ENCODE measurements at places on chromosomes 1 and 21.

DNA sequence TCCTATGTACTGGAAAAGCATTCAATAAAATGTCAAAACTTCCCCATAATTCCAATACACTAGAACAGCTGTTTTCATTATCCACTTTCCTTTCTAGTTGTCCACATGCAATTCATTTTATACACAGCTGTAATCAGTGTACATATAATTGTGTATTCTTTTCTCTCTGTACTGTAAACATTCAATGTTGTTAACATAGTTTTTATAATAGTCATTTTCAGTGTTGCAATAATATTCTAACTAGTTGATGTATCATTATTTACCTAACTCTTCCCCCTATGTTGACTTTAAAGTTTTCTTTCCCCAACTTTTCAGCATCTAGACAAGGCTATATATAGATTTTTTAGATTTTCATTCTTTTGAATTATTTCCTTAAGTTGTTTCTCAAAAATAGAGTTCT lies 44.4 kb downstream of the DIPK1A start:
- no peak overlapping the region for H3K4me3 ChIP-seq
- H3K36me3 ChIP-seq, result no peaks in the 10 kb centered on the region
- no peaks in the 10 kb centered on the region for H3K27me3 ChIP-seq
- H3K4me1 ChIP-seq, result no peaks in the 10 kb centered on the region
- no peak for DNase-seq

DNA sequence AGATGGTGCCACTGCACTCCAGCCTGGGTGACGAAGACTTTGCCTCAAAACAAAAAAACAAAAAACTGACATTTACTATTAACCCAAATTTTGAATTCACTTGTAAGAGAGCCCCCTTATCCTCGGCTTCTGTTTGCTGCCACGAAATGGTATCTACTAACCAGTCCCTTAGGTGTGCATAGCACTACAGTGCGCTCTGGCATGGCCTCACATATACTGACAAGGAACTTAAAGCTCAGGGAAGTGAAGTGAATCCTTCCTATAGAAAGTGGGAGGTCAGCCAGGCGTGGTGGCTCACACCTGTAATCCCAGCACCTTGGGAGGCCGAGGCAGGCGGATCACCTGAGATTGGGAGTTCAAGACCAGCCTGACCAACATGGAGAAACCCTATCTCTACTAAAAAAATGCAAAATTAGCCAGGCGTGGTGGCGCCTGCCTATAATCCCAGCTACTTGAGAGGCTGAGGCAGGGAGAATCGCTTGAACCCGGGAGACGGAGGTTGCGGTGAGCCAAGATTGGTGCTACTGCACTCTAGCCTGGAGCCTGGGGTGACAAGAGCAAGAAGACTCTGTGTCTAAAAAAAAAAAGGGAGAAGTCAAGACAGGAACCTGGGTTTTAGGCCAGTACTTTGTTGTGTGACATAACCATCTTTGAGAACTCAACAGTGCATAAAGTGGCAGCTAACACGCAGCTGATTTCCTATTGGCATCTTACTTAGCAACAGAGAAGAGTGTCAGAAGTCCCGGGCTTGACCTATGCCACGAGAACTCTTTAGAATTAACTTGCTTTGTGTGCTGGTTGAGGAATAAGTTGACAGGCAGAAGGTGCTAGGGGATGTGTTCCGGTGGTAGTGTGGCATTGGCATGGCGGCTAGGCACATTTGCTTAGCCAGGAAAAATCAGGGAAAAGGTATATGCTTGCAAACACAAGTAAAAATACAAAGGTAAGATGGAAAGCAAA lies 16.8 kb downstream of the ERRFI1 start:
- H3K36me3 ChIP-seq, result peaks cover 39% of the 10 kb centered on the region
- DNase-seq, result no peak
- peak overlapping the region; percentile 31 for H3K27ac ChIP-seq
- H3K4me3 ChIP-seq, result no peak overlapping the region

DNA sequence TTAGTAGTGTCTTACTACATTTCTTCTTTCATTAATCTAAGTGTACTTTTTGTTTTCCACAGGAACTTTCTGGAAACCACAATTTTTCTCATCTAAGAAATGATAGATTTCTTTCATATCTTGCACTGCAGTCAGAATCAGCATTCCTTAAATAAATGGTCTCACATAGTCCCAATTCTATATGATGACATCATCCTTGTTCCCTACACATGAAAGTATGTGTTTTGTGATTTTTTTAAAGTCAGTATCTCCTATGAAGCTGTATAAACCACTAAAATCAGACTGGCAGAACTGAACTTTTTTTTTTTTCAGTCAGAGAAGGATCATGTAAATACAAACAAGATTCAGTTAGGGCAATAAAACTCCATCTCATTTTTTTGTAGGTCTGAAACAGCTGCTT lies 742.6 kb upstream of the CXADR start:
- H3K27ac ChIP-seq, result no peak overlapping the region
- no peaks in the 10 kb centered on the region for H3K27me3 ChIP-seq
- H3K36me3 ChIP-seq, result no peaks in the 10 kb centered on the region
- no peak overlapping the region for H3K4me3 ChIP-seq
- no peaks in the 10 kb centered on the region for H3K4me1 ChIP-seq

DNA sequence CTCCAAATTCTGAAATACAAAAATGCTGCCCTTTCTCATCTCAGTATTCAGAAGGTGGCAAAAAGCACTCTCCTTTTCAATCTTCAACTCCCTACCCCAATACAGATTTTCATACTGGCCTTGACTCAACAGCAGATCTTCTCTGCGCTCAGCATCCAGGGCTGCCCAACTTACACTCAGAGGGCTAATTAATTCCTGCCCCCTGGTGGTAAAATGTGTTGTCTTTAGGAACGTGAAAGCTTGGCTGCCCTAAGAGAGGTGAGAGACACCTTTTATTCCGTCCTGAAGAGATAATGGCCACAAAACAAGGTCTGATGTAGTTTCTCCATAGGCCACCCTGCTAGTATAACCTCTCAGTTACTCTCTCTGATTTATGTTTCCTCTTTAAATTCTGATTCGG lies 25.0 kb downstream of the KRTAP24-1 start:
- H3K27me3 ChIP-seq, result no peaks in the 10 kb centered on the region
- no peak for DNase-seq
- H3K27ac ChIP-seq, result no peak overlapping the region
- H3K4me3 ChIP-seq, result no peak overlapping the region
- no peaks in the 10 kb centered on the region for H3K36me3 ChIP-seq

GRCh38 chr1:21874778-21875547 lies 62.1 kb downstream of the HSPG2 start:
- no peaks in the 10 kb centered on the region for H3K27me3 ChIP-seq
- H3K4me1 ChIP-seq, result peaks cover 15% of the 10 kb centered on the region
- no peak for DNase-seq
- no peak overlapping the region for H3K4me3 ChIP-seq

DNA sequence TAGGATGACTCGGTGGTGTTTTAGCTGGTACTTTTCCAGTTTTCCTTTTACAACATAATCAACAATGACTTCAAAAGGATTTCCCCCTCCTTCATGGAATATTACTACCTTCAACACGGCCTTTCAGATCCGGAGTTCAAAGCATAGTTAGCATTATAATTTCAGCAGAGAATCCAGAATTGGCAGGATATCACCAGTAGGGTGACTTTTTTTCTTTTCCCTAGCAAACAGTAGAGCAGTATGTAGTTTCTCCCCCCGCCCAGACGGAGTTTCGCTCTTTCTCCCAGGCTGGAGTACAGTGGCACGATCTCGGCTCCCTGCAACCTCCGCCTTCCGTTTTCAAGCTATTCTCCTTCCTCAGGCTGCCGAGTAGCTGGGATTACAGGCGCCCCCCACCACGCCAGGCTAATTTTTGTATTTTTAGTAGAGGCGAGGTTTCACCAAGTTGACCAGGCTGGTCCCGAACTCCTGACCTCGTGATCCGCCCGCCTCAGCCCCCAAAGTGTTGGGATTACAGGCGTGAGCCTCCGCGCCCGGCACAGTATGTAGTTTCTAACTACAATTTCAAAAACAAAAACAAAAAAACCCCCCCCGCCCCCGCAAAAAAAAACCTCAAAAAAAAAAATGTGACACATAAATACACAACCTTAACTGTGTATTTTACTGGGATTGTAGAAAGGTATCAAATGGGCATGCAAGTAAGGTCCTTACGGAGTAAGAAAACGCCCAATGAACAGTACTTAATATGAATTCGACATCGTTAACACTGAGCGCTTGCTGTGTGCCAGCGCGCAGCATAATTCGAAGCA lies 1.5 kb upstream of the COX20 start:
- peak; percentile 80 for DNase-seq
- H3K4me1 ChIP-seq, result peaks cover 19% of the 10 kb centered on the region
- peak overlapping the region; percentile 89 for H3K27ac ChIP-seq
- peak overlapping the region; percentile 88 for H3K4me3 ChIP-seq
- no peaks in the 10 kb centered on the region for H3K36me3 ChIP-seq

GRCh38 chr1:10932088-10932487 lies 80.4 kb upstream of the TARDBP start:
- H3K4me1 ChIP-seq, result no peaks in the 10 kb centered on the region
- no peak for DNase-seq
- no peak overlapping the region for H3K27ac ChIP-seq
- no peaks in the 10 kb centered on the region for H3K36me3 ChIP-seq

DNA sequence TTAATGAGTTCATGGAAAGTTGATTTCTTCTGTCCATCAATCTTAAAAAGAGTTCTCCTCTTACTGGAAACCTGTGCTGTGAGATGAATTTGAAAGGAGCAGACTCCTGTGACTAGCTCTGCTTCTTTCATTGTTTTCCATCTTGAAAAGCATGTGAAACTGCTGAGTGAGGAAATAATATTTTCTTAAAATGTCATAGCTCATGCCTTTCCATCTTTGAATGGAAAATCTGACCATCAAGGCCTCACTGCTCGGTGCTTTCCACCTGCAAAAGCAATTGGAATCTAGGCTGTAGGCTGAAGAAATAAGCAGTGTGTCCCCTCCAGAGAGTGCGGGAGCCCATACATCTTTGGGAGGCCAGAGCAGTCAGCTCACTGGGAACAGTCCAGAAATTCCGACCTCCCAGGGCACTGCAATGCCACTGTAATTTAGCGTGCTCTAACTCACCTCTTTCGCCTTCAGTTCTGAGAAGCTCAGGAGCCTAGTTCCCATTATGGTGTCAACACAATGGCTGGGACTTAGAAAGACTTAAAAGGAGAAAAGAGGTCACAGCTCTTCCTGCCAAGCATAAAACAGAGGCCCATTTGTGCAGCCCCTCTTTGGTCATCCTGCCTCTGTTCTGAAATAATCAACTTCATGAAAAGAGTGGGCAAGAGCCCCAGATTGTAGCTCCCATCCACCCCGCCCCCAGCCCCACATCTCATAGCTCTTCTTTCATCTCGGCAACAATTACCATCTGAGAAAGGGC lies 50.4 kb upstream of the F3 start:
- no peak overlapping the region for H3K27ac ChIP-seq
- no peak for DNase-seq
- no peaks in the 10 kb centered on the region for H3K36me3 ChIP-seq
- H3K4me3 ChIP-seq, result no peak overlapping the region
- no peaks in the 10 kb centered on the region for H3K4me1 ChIP-seq

DNA sequence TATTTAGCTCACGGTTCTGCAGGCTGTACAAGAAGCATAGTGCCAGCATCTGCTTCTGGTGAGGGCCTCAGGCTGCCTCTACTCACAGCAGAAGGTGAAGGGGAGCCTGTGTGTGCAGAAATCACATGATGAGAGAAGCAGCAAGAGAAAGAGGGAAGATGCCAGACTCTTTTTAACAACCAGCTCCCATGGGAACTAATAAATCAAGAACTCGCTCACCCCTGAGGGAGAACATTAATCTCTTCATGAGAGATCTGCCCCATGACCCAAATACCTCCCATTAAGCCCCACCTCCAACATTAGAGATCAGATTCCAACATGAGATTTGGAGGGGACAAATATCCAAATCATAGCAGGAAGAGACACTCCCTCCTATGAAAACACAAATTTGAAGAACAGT lies 74.1 kb downstream of the OLFML2B start:
- no peak overlapping the region for H3K4me3 ChIP-seq
- no peak for DNase-seq
- H3K4me1 ChIP-seq, result no peaks in the 10 kb centered on the region
- H3K27me3 ChIP-seq, result no peaks in the 10 kb centered on the region
- no peak overlapping the region for H3K27ac ChIP-seq

- H3K36me3 ChIP-seq, result no peaks in the 10 kb centered on the region
- H3K4me1 ChIP-seq, result no peaks in the 10 kb centered on the region
- H3K27me3 ChIP-seq, result no peaks in the 10 kb centered on the region
Measured at GRCh38 chr1:87941337-87941946, 612.8 kb downstream of the LMO4 start.

GRCh38 chr1:5585256-5585655 lies 407.0 kb downstream of the NPHP4 start:
- H3K36me3 ChIP-seq, result no peaks in the 10 kb centered on the region
- H3K27ac ChIP-seq, result no peak overlapping the region
- no peak overlapping the region for H3K4me3 ChIP-seq
- no peak for DNase-seq
- H3K4me1 ChIP-seq, result no peaks in the 10 kb centered on the region

DNA sequence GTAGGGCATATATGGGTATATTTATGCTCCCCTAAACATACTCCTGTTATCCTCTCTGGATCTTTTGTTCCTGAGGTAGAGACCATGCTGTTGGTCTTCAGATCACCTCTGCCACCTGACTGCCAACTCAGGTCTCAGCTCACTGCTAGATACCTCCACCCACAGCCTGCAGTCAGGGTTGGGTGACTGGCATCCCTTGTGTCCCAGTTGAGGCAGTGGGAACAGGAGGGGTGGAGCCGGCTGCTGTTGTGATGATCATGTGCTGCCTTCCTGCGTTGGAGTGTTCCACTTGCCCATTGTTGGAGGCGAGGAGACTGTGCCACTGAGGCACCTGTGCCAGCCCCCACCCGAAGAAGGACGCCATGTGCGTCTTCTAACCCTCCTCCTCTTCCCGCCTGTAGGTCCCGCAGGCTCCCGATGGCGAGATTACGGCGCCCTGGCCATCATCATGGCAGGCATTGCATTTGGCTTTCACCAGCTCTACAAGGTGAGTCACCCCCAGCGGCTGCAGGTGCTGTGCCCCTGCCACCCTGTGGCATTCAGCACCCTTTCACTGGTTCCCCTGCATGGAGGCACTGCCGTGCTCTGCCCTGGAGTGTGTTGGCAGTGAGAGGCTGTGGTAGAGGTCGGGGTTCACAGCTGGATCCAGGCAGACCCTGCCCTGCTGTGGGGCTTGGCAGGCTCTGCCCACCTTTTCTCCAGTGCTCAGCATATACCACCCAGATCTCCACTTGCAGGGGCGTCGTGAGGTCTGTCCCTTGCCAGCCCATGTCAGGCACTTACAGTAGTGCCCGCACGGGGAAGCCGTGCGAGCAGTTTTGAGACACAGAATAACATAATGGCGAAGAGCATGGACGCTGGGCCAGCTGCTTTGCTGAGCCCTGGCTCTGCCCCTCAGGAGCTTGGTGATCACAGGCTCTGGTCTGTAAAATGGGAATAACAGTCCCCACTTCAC lies 143.5 kb downstream of the PEX14 start:
- H3K36me3 ChIP-seq, result no peaks in the 10 kb centered on the region
- no peaks in the 10 kb centered on the region for H3K27me3 ChIP-seq
- H3K27ac ChIP-seq, result no peak overlapping the region

- no peak overlapping the region for H3K27ac ChIP-seq
- H3K4me1 ChIP-seq, result no peaks in the 10 kb centered on the region
- no peak for DNase-seq
- no peak overlapping the region for H3K4me3 ChIP-seq
- no peaks in the 10 kb centered on the region for H3K36me3 ChIP-seq
- no peaks in the 10 kb centered on the region for H3K27me3 ChIP-seq
Measured at GRCh38 chr1:106748606-106749005, 307.9 kb upstream of the PRMT6 start.
